ENCODE measurements at places on chromosomes 11 and 22.

- no peak for DNase-seq
These were observed 56.1 kb downstream of the SMCO4 start for GRCh38 chr11:93487032-93487483.

- DNase-seq = no peak
These were observed 243.6 kb upstream of the SORL1-AS1 start for GRCh38 chr11:121696177-121696871.

DNA sequence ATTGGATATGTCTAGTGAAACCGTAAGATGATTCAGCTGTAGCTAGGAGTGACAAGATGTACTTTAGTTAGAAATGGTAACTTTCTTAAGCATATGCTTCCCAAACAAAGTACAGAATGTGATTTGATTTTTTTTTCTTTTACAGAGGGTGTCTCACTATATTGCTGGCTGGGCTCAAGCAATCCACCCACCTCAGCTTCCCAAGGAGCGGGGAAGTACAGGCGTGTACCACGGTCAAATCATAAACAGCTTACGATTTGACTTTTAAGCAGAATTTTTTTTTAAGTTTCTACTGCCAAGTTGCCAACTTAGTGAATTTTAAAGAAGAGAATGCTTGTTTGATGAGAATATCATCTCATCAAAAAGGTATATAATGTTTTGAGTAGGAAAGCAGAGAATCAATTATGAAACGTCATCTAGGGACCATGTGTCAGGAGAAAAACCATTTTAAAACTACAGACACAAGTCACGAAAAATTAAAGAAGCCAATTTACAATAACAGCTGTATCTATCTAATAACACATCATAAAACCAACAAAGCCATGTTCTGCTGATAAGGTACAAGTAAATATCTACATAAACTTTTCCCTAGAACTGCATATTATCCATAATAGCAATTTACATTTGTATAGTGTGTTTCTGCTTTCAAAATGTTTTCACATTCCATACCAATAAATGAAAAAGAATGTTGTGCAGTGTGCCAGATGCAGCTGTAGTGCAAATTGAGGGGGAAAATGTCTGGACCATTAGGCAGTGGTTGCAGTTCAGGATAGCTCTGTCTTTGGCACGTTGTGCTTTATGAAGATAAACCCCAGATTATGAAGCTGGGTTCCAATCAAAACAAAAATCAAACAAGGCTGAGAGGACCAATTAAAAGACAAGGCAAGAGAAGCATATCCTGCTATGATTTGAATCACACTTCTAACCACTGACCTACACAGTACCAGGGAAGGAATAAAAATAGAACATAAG is 33.7 kb upstream of the USP47 start:
- no peak for DNase-seq

DNA sequence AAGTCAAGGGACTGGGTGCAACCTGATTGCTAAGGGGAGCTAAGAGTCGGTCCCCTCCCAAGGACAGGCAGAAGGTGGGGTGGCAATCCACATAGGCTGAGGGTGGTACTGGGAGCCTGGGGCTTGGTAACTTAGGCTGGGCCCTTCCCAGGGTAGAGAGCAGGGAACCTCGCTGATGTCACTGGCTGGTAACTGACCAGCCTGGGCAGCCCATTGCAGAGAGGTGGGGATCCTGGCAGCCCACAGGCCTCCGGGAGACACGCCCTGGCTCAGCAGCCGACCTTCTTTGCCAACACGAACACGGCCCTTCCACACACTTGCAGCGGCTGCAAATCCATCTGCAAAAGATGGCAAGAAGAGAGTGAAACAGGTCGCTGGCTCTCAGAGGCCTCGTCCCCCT is 25.4 kb downstream of the A4GALT start:
- DNase-seq = no peak

- no peak for DNase-seq
These were observed 107.8 kb downstream of the PTPRJ start for GRCh38 chr11:48087974-48088681.

GRCh38 chr11:100825626-100826025 is 138.5 kb downstream of the ARHGAP42 start:
- no peak for DNase-seq

GRCh38 chr11:21316591-21316990 is 647.2 kb downstream of the NELL1 start:
- DNase-seq = no peak

DNA sequence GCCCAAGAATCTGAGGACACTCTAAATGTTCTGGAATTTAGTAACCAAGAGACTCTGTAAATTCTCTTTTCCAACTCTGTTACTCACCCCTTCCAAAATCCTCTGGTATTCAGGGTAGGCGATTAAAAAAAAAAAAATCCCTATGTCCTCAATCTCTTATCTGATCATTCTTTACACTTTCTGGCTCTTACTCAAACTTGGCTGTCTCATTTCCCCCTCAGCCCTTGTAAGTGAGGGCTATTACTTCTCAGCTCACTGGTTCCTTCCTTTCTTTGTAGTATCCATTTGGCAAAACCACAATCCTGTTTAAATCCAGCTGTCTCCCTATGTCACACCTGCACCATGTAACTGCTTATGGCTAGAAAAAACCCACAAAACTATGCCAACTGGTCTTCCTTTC is 12.7 kb upstream of the MSANTD2 start:
- DNase-seq = no peak

DNA sequence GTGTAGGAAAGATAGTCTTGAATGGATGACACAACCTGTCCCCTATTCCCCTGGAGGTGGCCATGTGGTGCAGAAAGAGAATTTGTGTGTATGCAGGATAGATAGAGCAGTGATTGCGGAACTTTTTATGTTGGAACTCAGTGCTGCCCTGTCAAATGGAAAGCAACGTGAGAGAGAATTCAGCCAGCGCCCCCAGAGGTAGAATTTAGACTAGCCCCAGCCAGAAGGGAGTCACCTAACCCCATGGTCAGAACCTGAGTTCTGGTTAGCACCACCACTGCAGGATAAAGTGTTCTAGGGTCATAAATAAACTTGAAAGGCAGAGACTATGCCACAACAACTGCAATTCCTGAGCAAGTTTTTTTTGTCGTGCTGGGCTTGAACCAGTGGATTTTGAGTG is 152.9 kb upstream of the GRIA4 start:
- no peak for DNase-seq

GRCh38 chr22:36363349-36363981 is 24.3 kb downstream of the MYH9 start:
- no peak for DNase-seq

DNA sequence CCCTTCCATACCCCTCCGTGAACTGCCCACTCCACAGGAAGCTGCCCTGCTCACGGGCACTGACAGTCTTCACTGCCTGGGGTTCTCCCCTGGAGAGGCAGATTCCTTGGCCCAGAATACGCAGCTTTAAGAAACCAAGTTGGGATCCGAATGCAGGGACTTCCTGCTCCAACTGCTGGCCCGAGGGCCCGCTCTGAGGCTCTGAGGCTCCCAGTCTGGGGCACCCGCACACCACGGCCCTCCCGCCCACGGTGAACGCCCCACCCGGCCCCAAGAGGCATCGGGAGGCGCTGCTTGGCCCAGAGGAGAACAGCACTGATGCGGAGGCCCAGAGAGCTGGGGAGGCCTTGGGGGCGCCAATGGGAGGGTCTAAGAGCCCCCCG is 42.3 kb downstream of the IGF2 start:
- no peak for DNase-seq

GRCh38 chr22:45163099-45163450 is 650 bp upstream of the NUP50 start:
- DNase-seq = no peak

GRCh38 chr11:116353589-116353988 is 419.2 kb downstream of the BUD13 start:
- DNase-seq = no peak

GRCh38 chr11:129258205-129258604 is 66.1 kb upstream of the ARHGAP32 start:
- no peak for DNase-seq

GRCh38 chr11:104146421-104146820 is 17.5 kb downstream of the PDGFD start:
- DNase-seq = no peak

DNA sequence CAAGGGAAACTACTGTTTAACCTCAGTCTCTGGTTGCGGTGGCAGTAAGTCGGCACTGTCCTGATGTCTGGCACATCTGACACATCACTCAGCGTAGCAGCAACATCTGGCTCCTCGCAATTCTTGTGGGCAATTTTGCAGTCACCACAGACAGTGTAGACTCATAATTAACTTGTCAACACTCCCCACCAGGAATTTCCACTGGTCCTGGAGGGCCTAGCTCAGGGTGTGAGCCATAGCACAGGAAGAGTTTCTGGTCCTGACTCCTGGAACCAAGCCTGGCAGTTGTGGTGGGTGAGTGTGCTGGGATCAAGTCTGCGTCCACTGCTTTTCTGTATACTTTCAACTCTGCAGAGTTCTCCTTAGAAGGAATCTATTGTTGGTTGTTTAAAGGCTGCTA is 209.7 kb downstream of the SNX19 start:
- DNase-seq = no peak

GRCh38 chr11:94147433-94147845 is 18.8 kb downstream of the PANX1 start:
- DNase-seq = no peak

- no peak for DNase-seq
These were observed 23.9 kb downstream of the NEFH start for GRCh38 chr22:29503811-29504372.

DNA sequence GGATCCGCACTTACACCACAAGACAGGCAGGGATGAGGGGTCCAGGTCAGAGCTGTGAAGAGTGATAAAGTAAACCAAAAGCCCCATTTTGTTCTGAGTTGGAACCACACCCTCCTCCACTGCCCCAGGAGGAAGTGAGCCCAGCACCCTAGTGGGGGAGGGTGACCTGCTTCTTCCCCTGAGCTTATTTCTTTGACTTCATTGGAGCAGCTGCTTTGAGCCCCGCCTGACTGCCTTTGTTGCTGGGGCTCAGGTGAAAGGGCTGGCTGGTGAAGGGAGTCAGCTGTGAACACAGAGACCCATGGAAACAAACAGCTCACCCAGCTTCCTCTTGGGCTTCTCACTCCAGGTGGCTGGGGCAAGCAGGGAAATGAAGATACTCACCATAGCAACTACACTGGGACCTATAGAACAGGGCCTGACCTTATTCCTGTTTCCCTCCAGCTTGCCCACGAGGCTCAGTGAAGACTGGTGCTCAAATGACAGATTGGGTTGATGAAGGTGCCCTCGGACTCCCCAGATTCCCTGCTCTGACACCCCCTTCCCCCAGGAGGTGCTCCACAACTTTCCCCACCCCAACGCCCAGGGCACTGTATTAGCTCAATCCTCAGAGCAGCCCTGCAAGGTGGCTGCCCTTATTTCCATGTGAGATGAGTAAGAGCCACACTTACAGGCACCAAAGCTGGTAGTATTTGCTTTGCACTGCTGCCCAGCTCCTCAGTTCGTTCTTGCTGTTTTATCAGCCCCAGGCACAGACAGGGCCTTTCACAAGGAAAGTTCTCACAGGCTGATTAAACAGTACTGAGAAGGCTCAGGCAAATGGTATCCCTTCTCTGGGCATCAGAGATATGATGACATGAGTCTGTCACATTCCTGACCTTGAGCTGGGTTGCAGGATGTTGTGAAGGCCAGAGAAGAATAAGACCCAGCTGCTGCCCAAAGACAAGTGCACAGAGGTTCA is 2.4 kb downstream of the UCP2 start:
- peak; percentile 41 for DNase-seq

- DNase-seq = no peak
These were observed 145.3 kb downstream of the CRYBB2 start for GRCh38 chr22:25364736-25365241.

GRCh38 chr11:128029219-128029722 is 558.1 kb downstream of the ETS1 start:
- DNase-seq = no peak

DNA sequence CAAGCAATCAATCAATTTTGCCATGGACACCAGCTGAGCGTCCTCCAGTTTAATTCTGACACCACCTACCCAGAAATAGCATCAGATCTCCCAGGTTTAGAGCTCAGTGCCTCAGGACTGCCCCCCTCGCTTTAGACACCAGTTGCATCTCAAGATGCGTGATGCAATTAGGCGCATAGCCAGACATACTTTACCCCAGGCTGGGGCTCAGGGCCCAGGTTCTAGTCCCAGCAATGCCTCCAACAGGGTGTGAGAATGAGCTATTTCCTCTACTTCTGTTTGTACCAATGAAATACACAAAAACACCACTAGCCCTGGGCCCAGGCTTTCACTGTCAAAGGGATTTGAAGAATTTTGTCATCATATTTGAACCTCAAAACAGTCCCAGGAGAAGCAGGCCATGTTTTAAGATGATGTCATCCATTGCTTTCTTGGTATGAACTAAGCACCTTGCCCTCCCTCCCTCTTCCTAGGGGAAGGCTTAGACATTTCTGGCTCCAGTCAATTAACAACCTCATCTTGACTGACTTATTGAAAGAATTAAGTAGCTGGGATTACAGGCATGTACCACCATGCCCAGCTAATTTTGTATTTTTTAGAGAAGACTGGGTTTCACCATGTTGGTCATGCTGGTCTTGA is 61.5 kb upstream of the INCENP start:
- no peak for DNase-seq

DNA sequence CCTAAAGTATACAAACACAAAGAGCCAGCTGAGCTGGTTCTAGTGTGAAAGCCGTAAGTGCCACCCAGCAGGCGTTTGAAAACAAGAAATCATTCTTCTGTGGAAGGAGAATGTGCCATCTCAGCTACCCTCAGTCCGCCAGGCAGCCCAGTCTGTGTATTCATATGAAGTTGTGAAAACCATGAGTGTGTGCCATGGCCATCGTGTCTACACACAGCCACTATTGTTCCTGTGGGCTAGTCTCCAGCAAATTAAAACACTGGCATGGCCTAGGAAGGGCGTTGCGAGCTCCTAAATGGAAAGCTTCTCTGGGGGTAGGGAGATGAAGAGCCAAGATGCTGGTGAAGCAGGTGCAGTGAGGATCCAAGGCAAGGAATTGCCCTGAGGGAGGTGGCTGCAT is 51.5 kb upstream of the HORMAD2 start:
- DNase-seq = no peak

- no peak for DNase-seq
These were observed 41.1 kb downstream of the OR10A6 start for GRCh38 chr11:7889985-7890384.

GRCh38 chr11:64266339-64266738 is 15.0 kb downstream of the PLCB3 start:
- no peak for DNase-seq

DNA sequence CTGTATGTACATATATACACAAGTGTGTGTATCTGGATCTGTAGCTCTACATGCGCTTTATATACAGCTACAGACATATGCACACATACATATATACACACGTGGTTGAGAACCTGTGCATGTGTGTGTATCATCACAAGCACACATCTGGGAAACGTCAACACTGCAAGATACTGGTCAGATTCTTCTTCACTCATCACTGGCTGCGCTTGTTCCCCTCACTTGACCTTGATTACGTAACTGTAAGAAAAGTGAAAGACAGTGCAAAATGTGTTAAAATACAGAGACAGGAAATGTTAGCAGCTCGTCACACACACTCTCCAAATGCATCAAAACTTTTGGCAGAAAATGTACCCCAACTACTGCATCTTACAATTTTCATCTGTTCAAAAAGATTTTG is 51.9 kb upstream of the MN1 start:
- no peak for DNase-seq

GRCh38 chr11:10601837-10602236 is 33.4 kb upstream of the LYVE1 start:
- DNase-seq = no peak

- peak; percentile 2 for DNase-seq
These were observed 72.8 kb upstream of the KCNQ1OT1 start for GRCh38 chr11:2772544-2773031.

- no peak for DNase-seq
These were observed 25.8 kb downstream of the TPCN2 start for GRCh38 chr11:69074375-69075140.

- no peak for DNase-seq
These were observed 13.9 kb upstream of the TH start for GRCh38 chr11:2185324-2186085.
